HEK293T (cell line): ENCODE measurements at places on chromosomes 11 and 22.

GRCh38 chr11:15888556-15889345, 467.6 kb downstream of the SOX6 start:
- no peak for DNase-seq

DNA sequence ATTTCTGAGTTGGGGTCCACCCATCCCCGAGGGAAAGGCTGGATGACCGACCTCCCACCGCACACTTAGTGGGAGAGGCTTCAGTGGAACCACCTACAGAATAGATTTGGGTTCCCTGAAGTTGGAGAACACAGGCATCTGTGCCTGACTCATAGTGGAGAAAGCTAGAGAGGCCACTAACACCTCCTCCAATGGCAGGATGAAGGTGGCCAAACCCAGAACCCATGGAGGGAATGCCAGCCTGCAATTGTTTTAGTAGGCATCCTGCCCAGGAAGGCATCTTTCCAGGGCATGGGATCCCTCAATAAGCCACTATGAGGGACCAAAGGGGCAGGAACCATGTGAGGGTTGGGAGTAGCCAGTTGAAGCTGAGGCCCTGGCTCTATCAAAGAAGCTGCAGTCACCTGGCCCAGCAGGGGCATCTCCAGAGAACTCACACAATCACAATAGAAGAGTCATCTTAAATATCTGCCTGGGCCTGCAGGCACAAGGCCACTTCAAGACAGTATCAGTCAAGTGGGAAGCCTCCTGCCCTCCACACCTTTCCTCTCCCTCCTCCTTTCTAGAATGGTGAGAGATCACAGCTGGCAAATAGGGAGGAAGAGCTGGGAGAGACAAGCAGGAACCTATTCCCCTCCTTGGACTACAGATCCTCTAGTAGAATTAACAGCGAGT, 124.1 kb upstream of the CSNK2A3 start:
- DNase-seq = no peak

GRCh38 chr11:75563501-75563977, 1.5 kb downstream of the SERPINH1 start:
- no peak for DNase-seq

GRCh38 chr11:122676638-122677037, 21.1 kb downstream of the UBASH3B start:
- no peak for DNase-seq

GRCh38 chr11:18566406-18566805, 22.1 kb downstream of the UEVLD start:
- no peak for DNase-seq

GRCh38 chr11:119117004-119117706, 4.2 kb upstream of the HINFP start:
- DNase-seq = no peak

GRCh38 chr11:87228820-87229219, 191.1 kb downstream of the TMEM135 start:
- no peak for DNase-seq

DNA sequence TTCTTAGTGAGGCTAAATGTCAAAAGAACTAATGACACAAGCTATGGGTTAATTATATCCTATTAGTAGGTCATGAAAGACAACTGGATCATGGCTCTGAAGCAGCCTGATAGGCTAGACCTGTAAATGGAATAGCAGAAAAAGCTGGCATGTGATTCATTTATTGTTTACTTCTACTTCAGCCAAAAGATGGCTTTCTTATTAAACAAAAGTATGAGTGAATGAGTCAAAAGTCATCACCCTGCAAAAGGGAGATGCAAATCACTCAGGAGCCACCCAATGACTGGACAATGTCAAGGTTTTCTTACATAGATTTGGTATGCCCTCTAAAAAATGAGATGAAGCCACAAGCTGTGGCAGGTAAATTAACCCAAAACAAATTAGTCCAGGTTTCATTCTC, 138.0 kb downstream of the TRPC6 start:
- DNase-seq = no peak

- DNase-seq = peak; percentile 19
These were observed at the start of gene KCNJ11 for GRCh38 chr11:17388609-17389210. KCNJ11 (minus strand) TSS chr11:17388659; CDS start chr11:17388091, 568 bp downstream.

DNA sequence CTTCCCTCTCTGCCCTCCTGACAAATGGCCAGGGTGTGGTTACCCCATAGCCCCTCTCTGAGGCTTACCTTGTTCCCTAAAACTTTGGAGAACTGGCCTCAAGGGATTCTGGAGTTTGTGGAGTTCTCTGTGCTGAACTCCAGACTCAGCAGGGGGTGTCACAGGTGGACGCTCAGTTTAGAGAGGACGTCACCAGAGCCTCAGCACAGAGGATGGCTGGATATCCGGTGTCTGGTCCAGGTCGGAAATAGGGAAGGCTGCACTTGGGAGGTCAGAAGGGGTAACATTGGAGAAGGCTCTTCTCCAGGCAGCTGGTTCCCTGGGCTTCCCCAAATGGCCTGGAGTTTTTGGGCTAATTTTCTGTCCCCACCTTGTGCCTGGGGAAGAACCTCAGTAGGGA, 64.2 kb downstream of the ADAMTS15 start:
- DNase-seq = no peak

DNA sequence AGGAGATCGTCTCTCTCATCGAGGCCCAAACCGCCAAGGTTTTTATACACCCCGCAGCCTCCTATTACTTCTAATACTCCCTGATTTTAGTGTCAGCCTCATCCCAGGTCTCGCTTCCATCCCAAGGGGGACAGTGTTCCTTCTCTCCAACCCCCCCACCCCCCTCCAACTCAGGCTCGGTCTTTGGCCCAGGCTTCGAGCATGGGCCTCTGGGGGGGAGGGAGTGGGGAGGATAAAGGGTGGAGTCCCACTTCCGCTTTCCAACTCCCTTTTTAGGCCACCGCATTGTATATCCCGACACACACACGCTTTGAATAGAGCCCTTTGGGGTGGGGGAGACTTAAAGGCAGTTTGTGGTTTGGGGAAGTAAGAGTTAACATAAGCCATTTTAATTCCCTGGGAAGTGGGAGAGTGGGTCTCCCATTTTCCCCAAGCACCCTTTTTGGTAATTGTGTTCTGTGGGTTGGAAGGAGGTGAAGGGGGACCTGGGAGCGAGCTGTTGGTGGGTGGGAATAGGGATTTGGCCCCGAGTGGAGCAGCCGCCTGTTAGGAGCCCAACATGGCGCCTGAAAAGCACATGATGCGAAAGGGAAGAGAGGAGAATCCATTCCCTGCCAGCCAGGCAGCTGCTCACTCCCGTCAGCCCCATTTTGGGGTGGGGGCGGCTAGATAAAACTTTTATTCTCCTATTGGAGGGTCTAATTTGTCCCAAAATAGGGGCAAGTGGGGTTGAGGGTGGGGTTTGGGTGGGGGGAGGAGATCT, 844 bp downstream of the PCF11 start:
- peak; percentile 41 for DNase-seq

- DNase-seq = no peak
These were observed 16.4 kb upstream of the MFNG start for GRCh38 chr22:37502342-37503182.
